GDM1 (cell line): ENCODE measurements at places on chromosomes 7 and 10.

DNA sequence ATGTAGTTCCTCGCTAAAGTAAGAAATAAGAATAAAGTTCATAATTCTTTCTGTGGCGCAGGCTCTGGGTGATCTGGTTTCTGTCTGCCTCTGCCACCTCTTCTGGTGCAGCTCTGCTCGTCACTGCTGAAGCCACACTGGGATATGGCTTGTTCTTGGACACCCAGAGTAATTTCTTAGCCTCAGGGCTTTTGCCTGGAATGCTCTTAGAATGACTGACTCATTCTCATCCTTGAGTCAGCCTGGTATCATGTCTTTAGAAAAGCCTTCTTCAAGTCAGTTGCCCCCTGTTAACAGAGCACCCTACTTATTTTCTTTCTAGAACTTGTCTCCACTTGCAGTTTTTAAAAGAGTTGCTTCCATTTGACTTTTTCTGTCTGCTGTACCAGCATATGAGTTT is 2.0 kb downstream of the ZSCAN25 start:
- no peak for DNase-seq

GRCh38 chr10:88163572-88163971 is 300.1 kb downstream of the PTEN start:
- DNase-seq: no peak

- DNase-seq: no peak
Observed at GRCh38 chr7:28530803-28531175, 118.5 kb downstream of the CREB5 start.

DNA sequence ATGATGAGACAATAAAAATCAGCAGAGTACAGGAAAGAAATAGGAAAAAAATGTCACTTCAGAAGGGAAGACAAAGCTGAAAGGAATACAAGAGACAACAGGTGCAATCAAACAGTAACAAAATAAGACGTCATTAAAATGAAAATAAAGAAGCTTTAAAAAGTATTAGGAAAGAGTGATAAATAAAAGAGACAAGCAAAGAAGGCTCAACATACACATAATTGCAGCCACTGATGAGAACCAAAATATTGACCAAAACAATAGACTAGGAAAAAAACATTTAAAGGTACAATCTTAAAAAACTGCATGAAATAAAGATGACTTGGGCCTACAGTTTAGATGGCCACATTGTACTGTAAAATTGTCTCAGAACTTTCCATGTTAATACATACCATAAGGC is 160.5 kb upstream of the MINDY3 start:
- no peak for DNase-seq

DNA sequence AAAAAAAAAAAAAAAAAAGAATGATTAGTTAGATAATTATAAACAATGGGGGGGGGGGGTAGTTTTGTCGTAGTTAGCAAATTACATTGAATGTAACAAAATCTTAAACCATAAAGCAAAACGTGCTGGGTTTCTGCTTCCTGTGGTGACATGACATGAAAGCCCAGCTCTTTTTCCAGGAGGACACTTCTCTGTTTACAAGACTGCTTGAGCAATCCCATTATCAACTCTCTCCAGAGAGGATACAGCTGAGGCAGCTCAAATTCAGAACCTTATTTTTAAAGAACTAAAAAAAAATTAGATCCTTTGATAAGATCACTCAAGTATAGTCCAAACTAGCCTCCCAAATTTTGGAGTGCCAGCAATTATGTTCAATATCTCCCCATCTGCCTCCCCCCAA is 58.6 kb downstream of the ADRB1 start:
- no peak for DNase-seq

DNA sequence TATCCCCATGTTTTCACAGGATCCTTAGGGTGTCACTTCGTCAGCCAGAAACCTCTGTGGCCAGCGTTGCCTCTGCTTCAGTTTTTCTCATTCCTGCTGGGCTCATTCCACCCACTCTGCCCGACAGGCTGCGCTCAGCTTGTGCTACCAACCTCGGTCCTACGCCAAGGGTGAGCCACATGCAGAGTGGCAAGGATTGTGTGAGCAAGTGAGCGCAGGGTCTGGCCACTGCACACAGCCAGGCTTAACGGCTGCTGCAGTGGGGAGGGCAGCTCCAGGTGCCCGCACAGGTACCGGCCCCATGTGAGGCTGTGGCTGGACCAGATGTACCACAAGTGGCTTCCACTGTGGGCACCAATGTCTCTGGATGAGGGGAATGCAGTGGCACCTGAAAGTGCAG is 329.2 kb downstream of the AUTS2 start:
- DNase-seq: no peak

GRCh38 chr7:39288303-39288702 is 277.9 kb upstream of the YAE1 start:
- DNase-seq: no peak
